ENCODE measurements at places on chromosomes 6 and 20.
A peak's percentile ranks its signal among the peaks of the same experiment; 100 is the strongest.

DNA sequence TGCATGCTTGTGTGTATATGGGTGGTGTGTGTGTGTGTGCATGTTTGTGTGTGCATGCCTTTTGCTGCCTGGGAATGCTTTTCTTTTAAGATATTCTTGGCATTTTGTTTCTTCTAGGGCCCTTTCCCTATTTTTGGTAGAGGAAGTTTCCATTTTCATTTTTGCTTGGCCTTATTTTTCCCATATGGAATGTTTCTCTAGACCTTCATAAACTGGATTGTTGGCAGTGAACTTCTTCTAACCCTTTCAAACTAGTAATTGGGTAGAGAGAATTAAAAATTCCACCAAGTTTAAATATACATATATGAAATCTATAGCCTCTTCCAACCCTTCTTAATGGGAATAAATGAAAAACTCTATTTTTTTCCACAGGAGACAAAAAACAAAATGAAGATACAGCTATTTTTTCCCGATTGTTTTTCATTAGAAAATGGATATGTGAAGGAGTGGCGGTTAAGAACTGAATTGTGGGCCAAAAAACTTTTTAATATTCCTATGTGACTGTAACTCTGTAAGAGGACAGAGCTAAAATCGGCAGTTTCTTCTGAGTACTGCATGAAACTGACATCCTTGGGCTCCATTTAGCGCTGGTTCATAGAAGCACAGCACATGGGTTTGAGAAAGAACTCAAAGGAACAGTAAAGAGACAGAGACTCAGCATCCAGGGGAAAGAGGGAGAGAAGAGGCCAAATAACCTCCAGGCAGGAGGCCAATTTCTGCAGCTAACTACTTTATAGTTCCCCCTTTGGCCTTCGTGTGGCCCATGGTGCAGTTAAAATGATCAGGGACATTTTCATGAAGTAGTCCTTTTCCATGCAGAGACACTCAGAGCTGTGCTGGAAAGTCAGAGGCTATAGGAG, 102.1 kb downstream of the TMEM170B start:
- no peak for DNase-seq

- DNase-seq, result peak; percentile 81
These were observed 469 bp downstream of the STX16 start for GRCh38 chr20:58651559-58651945.

GRCh38 chr6:37243816-37244370, 13.7 kb upstream of the TBC1D22B start:
- DNase-seq, result no peak

DNA sequence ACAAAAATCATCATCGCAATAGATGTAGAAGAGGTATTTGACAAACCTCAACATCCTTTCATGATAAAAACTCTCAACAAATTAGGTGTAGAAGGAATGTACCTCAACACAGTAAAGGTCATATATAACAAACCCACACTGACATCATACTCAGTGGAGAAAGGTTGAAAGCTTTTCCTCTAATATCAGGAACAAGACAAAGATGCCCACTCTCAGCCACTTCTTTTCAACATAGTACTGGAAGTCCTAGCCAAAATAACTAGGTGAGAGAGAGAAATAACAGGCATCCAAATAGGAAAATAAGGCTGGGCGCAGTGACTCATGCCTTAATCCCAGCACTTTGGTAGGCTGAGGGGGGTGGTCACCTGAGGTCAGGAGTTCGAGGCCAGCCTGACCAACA, 95.8 kb downstream of the ZDHHC14 start:
- DNase-seq, result no peak

DNA sequence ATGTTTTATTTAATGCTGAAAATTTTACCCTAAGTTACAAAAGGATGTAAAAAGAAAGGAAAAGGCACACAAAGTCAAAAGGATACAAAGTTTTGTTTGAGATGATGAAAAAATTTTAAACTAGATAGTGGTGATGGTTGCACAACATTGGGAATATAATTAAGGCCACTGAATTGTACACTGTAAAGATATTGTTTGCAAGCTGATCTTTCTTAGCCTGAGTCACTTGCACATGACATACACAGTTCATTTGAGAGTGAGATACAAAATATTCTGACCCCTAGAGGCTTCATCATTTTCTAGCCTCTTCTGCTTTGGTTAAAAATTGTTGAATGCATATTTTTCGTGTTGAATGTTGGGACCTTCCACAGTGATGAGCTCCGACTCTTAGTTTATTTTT, 462.6 kb downstream of the HDGFL1 start:
- no peak for DNase-seq

DNA sequence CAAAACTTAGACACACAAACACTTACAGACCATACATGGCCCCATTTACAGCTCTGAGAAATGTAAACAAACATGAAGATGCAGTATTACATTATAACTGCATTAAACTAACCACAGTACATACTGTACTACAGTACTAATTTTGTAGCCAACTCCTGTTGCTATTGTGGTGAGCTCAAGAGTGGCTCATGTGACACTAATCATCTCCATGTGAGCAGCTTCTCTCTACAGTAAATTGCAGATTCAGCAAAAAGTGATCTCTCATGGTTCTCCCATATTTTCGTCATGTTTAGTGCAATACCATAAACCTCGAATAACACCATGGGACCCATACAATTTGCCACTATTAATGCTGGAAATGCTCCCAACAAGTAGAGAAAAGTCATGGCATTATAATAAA, 860.4 kb downstream of the EPHA7 start:
- no peak for DNase-seq
